ENCODE measurements at places on chromosomes 1 and 21. TPM values are rescaled to one million over a fixed set of nuclear protein-coding genes. Genes with fewer than 3 reads are reported as not detected.

DNAI4 gene
- total RNA-seq: 1.4 TPM

DNA sequence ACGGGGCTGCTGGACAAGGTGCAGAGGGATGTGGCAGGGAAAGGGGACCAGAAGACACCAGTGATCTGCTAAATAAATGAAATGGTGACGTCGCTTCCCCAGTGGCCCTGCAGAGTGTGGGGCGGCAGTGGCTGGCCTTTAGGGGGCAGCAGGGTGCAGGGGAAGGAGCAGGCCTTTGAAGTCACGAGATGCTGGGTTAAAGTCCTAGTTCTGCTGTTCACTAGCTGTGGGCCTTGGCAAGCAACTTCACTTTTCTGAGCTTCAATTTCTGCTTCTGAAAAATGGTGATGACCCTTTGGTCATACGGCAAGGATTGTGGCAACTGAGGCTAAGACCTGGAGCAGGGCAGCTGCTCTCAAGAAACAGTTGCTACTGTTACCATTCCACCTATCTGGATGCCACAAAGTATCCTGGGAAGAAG lies 9.2 kb upstream of the GALE start:
- H3K4me3 ChIP-seq: no peak overlapping the region
- peak; percentile 87 for DNase-seq
- H3K27ac ChIP-seq: peak overlapping the region; percentile 22
- no peaks in the 10 kb centered on the region for H3K36me3 ChIP-seq
- peaks cover 3% of the 10 kb centered on the region for H3K4me1 ChIP-seq

DNA sequence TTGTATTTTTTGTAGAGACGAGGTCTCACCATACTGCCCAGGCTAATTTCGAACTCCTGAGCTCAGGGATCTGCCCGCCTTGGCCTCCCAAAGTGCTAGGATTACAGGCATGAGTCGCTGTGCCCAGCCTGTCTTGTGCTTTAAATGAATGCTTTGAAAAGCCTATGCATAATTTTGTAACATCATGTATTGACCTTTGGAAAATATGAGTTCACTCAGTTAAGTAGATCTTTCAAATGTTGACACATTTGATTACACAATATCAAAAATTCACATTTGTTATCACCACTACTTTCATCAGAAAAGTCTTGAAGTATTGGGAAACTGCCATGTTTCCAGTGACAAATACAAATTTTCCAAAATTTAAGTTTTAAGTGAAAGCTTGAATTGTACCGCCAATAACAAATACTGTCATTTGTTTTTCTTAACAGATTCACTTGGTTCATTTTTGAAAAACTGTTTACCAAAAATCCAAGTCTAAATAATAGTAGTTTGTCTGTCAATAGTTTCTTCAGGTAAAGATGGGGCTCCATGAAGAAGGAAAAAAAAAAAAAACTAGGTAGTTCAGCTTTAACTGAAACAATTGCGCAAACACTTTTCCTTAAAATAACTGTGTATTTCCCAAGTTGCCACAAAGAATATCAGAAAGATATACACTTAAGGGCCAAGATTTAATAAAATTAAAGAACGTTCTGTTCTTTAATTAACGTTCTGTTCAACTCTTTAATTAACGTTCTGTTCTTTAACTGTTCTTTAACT lies 233.2 kb upstream of the NR5A2 start:
- H3K27me3 ChIP-seq: no peaks in the 10 kb centered on the region
- DNase-seq: no peak
- peak overlapping the region; percentile 53 for H3K27ac ChIP-seq
- H3K4me1 ChIP-seq: no peaks in the 10 kb centered on the region
- no peaks in the 10 kb centered on the region for H3K36me3 ChIP-seq
- H3K4me3 ChIP-seq: no peak overlapping the region

GRCh38 chr1:221331273-221332183 lies 410.4 kb downstream of the DUSP10 start:
- H3K4me1 ChIP-seq: peaks cover 13% of the 10 kb centered on the region
- no peaks in the 10 kb centered on the region for H3K36me3 ChIP-seq
- no peak for DNase-seq
- H3K4me3 ChIP-seq: no peak overlapping the region

FAM177B gene
- 0.47 TPM for total RNA-seq

DNA sequence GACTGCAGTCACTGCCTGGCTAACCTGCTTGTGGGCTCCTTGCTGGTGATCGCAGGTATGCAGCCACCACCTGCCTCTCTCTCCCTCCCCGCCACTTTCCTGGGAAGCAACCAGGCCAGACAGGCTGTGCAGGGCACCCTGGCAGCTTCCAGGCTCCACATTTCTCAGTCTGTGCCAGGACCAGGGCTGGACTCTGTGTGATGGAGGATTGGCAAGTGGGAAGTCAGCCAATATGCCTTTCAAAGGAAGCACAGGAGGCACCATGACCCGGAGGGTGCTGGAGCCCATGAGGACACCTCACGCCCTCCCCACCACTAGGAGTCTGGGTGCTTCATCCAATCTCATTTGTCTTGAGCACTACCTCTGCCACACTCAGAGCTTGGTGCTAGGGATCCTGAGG lies 15.8 kb upstream of the DISP3 start:
- H3K27ac ChIP-seq: no peak overlapping the region
- no peak for DNase-seq
- H3K4me3 ChIP-seq: no peak overlapping the region
